ENCODE measurements at places on chromosomes 7 and 10. TPM values are rescaled to one million over a fixed set of nuclear protein-coding genes. Genes with fewer than 3 reads are reported as not detected.

HOXA7 gene
- total RNA-seq, result 1.1 TPM

FAM241B gene
- total RNA-seq, result not detected

LRRD1 gene
- total RNA-seq, result not detected

DGKB gene
- 5.5 TPM for total RNA-seq

PDE6C gene
- total RNA-seq, result not detected

Data from stomach (tissue), 19 donors.